ENCODE measurements at places on chromosomes 2 and 18.

- DNase-seq: no peak
Measured at GRCh38 chr2:135744760-135745314, 3.2 kb downstream of the UBXN4 start.

DNA sequence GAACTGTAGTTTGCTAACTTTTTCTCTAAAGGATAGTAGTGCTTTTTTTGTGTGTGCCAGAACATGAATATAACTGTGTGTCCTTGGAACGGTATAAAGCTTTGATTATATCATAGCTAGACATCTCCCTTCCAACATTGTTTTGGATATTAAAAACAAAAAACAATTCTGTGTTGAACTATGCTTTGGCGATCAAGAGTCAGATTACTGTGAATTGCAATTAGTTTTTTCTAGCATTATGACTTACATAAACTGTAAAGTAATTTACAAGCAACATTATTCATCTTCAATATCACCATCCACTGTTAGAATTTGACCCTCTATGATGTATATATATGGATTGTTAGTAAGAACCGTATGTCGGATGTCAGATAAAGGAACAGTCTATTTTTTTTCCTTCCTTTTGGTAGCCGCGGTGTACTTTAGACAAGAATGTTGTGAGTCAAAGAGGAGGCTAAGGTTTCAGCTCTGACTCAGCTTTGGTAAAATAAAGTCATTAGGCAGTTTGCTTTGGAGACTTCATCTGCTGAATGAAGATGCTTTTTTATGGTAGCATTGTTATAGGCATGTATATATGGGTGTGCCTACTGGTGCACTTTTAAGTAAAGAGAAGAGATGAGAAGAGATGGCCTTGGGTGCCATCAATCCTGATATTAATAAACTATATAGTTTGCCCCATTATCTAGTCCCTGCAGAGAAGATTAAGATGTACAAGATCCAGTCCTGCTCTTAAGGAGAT, 76.4 kb downstream of the LTBP1 start:
- no peak for DNase-seq

DNA sequence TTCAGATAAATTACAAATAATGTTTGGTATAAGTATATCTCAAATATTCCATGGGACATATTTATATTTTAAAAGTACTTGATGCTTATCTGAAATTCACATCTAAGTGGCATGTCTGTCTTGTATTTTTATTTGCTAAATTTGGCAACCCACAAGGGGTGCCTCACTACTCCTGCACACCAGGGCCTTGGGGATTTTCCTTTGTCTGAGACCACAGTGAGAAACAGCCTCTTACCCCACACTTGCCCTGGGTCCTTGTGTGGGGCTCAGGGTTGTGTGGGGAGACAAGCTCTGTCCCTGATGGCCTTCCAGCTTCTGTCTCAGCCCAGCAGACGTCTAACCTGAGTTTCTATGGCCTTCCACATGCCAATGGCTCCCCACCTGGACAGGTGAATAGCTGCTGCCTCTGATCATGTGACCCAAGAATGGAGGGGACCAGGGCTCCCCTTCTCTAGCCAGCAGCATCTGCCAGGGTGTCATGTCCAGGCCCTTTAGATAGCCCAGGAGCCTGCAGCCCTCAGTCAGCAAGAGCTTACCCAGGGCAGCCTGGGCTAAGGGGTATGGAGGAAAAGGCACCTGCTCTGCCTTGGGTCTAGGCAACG, 49.5 kb upstream of the MRPL33 start:
- DNase-seq: no peak

GRCh38 chr2:47196046-47196445, 40.9 kb upstream of the STPG4 start:
- DNase-seq: no peak

DNA sequence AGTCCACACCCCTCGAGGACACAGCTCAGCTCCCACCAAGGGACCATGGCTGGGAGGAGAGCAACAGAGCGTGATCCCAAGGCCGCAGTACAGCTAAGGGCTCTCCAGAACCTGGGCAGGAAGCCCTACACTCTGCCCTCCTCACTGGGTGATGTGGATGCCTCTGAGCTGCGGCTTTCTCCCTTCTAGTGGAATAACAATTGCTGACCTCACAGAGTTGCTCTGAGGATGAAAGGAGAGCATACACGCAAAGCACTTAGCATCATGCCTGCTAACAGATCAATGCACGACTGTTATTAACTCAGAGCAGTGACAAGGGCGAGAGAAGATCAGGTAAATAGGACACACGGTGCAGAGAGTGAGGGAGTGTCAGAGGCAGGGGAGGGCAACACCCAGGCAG, 74.2 kb downstream of the ZFP36L2 start:
- DNase-seq: no peak

DNA sequence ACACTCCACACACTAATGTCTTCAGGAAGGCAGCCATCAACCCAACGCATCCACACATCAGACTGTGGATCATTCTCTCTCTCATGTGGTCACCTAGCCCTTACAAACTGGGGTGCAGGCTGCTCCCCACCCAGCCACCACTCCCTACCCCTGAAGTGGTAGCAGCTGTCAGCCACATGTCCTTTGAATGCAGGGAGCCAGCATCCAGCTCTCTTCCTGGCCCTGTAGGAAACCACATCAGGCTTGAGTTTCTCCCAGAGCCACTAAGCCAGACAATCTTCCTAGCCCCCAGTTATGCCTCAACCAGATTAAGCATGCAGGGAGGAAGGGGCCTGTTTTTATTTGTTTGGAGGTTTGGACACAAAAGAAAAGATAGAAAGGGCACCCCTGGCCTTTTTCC, 52.8 kb upstream of the SPP2 start:
- no peak for DNase-seq

GRCh38 chr2:45009303-45009927, at the start of gene SIX2:
Gene SIX2, minus strand, starts transcription at chr2:45009452. Its CDS starts 342 bp downstream, at chr2:45009110.
- no peak for DNase-seq

GRCh38 chr2:85939131-85939530, 50.3 kb upstream of the ST3GAL5 start:
- DNase-seq: no peak

DNA sequence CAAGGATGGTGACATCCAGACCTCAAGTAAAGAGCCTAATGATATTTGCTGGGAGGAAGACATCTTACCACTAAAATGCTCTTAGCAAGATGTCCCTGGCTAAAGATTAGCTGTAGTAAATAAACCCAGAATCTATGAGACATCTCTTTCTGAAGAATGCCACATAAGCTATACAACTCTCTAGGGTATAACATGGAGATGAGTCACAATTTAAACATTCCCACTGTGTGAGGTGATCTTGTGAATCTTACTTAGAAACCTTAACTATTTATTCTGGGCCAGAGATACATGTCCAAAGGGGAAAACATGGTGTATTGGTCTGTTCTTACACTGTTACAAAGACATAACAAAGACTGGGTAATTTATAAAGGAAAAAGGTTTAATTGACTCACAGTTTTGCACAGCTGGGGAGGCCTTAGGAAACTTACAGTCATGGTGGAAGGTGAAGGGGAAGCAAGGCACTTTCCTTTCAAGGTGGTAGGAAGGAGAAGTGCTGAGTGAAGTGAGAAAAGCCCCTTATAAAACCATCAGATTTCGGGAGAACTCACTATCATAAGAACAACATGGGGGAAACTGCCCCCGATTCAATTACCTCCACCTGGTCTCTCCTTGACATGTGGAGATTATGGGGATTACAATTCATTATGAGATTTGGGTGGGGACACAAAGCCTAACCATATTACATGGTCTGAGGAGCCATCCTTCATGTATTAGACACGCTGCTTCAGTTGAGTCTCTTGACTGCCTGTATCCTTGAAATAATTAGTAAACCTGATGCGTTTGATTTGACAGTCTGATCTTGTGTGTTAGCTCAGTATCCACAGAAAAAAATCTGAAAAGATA, 17.1 kb downstream of the KRCC1 start:
- no peak for DNase-seq

- DNase-seq: no peak
Measured at GRCh38 chr18:73431620-73432019, 563.8 kb upstream of the NETO1 start.

GRCh38 chr2:159684796-159685195, 27.5 kb upstream of the MARCHF7 start:
- no peak for DNase-seq

- DNase-seq: no peak
Measured at GRCh38 chr2:24421668-24422067, 61.3 kb upstream of the ITSN2 start.

DNA sequence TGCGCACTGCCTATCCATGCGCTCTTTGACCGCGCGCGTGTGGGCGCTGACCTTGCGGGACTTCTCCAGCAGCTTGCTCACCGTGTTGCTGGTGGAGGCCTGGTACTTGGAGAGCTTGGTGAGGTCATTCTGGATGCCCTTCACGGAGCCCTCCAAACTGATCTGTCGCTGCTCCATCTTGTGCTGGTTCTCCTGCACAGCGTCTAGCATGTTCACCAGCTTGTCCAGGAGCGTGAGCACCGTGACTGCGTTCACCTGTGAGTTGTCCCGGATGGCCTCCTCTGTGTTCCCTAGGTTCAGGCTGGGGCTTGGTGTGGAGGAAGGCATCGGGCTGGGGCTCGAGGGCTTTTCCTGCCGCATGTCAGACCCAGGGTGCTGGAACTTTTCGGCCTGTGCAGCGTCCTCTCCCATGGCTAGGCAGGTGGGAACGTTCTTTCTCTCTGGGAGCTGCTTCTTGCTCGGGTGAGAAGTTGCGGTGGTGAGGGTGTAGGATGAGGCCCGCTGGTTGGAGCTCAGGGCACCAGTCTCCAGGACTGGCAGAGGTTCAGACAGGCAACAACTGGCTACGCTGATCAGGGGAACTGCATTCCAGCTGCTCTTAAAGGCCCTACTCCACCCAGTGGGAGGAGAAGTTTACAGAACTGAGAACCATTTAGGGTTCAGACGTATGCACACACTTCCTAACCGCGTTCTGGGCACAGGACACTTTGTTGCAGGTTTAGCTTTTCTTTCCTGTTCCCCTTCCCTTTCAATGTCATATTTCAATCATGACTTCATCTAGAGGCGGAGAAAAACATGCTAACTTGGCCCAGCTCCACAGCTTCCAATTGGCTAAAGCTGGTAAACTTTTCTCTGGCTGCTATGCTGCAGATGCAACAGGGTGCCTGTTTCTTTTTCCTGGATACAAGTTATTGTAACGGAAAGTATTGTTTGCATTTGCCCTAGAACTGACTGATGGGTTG, at the start of gene CAVIN2:
Gene CAVIN2, minus strand, starts transcription at position 574 of the 962 bp plus-strand sequence. Its CDS starts 163 bp downstream, at position 411.
- DNase-seq: no peak

- DNase-seq: no peak
Measured at GRCh38 chr2:85353876-85354285, 447 bp downstream of the RETSAT start.

- no peak for DNase-seq
Measured at GRCh38 chr18:22250591-22250996, 81.2 kb downstream of the GATA6 start.

DNA sequence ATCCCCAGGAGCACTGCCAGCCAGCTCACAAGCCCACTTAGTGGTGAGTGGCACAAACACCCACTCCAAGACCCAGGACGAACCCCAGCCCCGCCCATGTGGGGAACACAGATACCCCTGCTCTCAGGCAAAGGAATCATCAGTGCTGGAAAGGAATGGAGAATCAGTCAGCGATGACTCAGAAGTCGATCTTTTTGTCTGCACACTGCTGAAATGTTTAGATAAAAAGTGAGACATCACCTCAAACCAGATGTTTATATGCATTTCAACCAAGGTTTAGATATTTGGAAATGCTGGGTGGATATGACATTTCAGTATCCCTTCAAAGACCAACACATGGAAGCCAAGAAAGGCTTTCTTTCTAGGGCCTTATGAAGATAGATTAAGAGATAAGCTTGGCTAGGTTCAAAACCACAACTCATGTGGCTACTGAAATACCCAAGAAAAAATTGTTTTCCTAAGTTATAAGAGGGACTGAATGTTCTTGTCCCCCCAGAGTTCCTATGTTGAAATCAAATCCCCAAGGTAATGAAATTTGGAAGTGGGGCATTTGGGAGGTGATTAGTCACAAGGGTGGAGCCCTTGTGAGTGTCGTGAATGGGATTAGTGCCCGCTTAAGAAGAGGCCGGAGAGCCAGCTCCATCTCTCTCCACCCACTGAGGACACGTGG, 43.7 kb downstream of the POU3F3 start:
- DNase-seq: no peak

GRCh38 chr2:211494536-211494935, 938.1 kb downstream of the CPS1 start:
- no peak for DNase-seq

- DNase-seq: no peak
Measured at GRCh38 chr2:169275696-169276444, 86.5 kb downstream of the LRP2 start.

DNA sequence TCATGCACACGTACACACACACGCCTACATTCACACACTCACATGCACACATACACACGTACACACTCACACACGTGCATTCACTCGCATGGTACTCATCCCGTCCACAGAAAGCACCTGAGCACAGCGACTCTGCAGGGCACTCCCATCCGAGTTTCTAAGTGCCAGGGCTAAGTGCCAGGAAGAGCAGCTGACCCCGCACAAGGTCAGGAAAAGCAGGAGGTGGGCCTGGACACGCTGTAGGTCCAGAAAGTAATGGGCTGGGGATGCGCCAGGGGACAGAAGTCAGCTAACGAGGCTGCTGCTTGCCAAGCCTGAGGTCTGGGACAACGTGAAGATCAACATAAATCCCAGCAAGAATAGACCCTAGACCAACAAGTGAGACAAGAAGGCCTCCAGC, 15.8 kb downstream of the ADI1 start:
- DNase-seq: no peak

DNA sequence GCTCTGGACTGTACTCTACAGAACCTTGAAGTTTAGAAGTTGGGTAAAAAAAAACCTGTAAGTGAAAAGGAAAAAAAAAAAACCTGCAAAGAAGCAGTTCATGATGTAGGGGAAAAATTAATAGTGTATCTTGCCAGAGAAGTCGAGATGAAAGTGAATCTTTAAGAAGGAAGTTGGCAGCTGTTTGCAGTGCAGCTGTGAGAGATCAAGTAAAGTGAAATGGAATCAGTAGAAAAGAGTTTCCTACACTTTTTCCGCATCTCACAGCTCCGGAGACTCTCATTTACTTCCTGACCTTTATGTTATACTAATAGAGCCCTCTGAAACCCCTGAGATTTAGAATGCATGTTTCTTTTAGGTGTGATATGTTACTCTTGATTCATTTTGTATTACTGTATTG, 19.2 kb downstream of the RNMT start:
- no peak for DNase-seq

DNA sequence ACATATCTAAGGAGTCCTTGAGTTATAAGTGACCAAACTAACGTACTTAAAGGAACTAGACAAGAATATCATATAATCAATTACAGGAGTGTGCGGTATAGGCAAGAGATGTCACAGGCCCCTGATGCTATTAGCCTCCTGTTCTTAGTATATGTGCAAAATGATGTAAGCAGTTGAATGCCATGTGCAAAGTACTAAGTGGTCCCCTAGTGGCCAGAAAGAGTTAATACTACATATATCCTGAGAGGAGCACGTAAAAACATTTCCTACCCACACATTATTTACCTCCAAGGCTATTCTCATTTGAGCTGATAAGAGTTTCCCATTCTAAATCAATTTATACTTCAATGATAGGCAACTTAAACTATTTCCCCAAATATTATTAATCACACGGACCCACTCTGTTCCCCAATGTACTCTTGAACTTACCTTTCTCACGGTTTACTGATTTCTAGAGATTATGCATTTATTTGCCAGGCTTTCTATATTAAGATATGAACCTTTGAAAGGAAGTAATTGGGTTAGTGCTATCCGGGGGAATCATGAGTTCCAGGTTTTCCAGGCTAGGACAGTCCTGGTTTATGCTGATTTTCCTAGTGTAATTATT, 158.0 kb upstream of the KLHL14 start:
- DNase-seq: no peak

Data from esophagus squamous epithelium (tissue), 5 donors.